SJCRH30 (cell line): ENCODE measurements at places on chromosomes 7 and 10. TPM values are rescaled to one million over a fixed set of nuclear protein-coding genes. Genes with fewer than 3 reads are reported as not detected.
A peak's percentile ranks its signal among the peaks of the same experiment; 100 is the strongest.

- peaks cover 23% of the 10 kb centered on the region for H3K36me3 ChIP-seq
- no peaks in the 10 kb centered on the region for H3K27me3 ChIP-seq
- H3K4me1 ChIP-seq: peaks cover 38% of the 10 kb centered on the region
- no peak overlapping the region for H3K4me3 ChIP-seq
Measured at GRCh38 chr7:2530071-2530987, 10.8 kb downstream of the LFNG start.

DNA sequence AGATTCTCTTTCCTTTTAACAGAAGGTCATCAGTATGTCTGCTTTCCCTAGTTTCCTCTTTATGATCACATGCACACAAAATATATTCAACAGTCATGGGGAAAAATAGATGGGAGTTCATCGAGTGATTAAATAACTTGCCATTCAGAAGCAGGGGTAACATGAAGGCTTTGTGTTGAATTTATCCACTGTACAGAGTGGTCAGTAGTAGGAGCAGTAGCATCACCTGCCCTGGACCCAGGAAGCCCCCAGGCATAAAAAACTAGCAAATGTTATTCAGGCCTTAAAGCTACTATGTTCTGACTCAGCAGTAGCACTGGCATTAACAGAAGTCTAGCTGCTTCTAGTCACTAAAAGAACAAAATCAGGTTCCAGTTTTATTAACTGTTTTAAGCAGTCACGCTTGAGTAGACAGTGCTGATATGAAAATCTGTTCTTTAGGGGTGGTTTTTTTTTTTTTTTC lies 31.4 kb upstream of the FAM133B start:
- H3K4me3 ChIP-seq: no peak overlapping the region
- H3K36me3 ChIP-seq: peaks cover 45% of the 10 kb centered on the region
- H3K27ac ChIP-seq: peak overlapping the region; percentile 51
- H3K27me3 ChIP-seq: no peaks in the 10 kb centered on the region
- no peak for DNase-seq

The HOXA1 gene
- 6.8 and 7.3 TPM in 2 replicates for total RNA-seq

DNA sequence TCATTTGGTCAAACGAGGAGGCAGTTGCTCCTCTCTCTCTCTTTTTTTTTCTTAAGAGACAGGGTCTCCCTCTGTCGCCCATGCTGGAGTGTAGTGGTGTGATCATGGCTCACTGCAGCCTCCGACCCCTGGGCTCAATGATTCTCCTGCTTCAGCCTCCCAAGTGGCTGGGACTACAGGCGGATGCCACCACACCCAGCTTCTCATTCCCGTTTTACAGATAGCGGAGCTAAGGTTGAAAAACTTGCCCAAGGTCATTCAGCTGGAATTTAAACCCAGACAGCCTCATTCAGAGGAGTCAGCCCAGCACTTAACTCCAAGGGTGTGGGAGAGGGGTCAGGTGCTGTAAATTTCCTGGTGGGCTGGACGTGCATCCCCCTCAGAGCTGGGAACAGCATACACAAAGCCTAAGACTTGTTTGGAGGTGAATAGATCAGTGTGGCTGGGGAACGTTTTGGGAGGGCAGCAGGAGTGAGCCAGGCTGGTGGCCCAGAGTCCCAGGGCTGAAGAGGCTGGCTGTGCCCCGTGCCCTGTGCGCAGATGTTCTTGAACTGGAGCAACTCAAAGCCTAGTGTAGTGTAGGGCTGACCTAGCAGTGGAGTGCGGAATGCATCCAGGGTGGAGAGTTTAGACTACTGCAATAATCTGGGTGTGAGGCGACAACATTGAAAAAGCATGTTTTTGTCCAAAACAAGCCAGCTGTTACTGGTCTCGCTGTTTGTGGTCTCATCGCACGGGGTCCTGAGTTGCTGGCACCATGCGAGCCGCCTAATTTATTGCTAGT lies 2.3 kb downstream of the HTRA1 start:
- peaks cover 8% of the 10 kb centered on the region for H3K27me3 ChIP-seq
- no peak for DNase-seq
- H3K27ac ChIP-seq: no peak overlapping the region
- no peaks in the 10 kb centered on the region for H3K36me3 ChIP-seq
- peaks cover 17% of the 10 kb centered on the region; the same call in 1 of the 2 replicates for H3K4me1 ChIP-seq

GRCh38 chr10:49300140-49300974 lies 1.4 kb downstream of the C10orf71 start:
- DNase-seq: peak; percentile 67
- peaks cover 3% of the 10 kb centered on the region; the same call in 1 of the 2 replicates for H3K36me3 ChIP-seq
- no peaks in the 10 kb centered on the region for H3K27me3 ChIP-seq
- peak overlapping the region; percentile 75 for H3K4me3 ChIP-seq
- H3K27ac ChIP-seq: peak overlapping the region; percentile 92
- H3K4me1 ChIP-seq: peaks cover 22% of the 10 kb centered on the region

The MYH16 gene
- 0.12 TPM in 1 of 2 replicates, not detected in the other for total RNA-seq

GRCh38 chr7:37310327-37311080 lies 138.2 kb downstream of the ELMO1 start:
- H3K27ac ChIP-seq: peak overlapping the region; percentile 75
- no peak for DNase-seq
- no peaks in the 10 kb centered on the region for H3K27me3 ChIP-seq
- H3K4me3 ChIP-seq: no peak overlapping the region
- peaks cover 28% of the 10 kb centered on the region for H3K36me3 ChIP-seq

- H3K4me1 ChIP-seq: no peaks in the 10 kb centered on the region
- DNase-seq: no peak
- no peaks in the 10 kb centered on the region for H3K36me3 ChIP-seq
- H3K4me3 ChIP-seq: no peak overlapping the region
Measured at GRCh38 chr7:107446988-107447387, 22.9 kb upstream of the GPR22 start.

- H3K4me3 ChIP-seq: no peak overlapping the region
- H3K27ac ChIP-seq: no peak overlapping the region
- H3K4me1 ChIP-seq: no peaks in the 10 kb centered on the region
Measured at GRCh38 chr7:47404010-47404409, 177.9 kb downstream of the TNS3 start.
